ENCODE measurements at places on chromosomes 2 and 18.

- DNase-seq, result no peak
Observed at GRCh38 chr2:58107803-58108710, 61.5 kb downstream of the VRK2 start.

DNA sequence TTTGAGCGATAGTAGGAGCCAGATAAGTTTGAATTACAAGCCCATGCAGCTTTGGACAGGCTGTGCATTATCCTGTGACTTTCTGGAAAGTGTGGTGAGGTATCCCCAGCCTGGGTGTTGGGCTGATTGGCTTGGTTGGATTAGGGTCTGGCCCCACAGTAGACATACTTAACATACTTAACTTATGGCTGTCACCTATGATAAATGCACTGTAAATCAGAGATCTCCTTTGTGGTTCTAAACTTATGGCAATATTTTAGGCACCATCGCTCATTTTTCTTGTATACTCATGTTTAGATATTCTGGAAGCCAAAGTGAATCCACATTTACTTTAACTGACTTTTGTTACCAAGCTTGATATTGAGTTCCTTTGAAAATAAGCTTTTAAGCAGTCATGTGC is 54.8 kb downstream of the SPTBN1 start:
- no peak for DNase-seq

DNA sequence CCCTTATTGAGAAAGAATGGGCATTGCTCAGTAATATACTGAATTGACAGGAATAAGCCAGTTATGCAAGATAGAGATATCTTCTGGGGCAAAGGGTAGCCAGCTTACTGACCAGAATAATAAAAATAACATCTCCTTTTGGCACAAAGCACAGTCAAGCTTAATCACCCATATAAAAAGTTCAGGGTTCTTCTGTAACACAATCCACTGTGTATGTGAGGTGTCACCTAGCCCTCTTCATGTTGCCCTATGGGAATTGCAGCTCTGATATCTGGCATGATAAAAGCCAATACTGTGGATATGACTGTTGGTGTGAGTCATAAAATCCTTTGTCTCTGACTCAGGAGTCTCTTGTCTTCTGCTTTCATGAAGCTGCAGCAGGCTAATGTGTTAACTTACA is 90.8 kb downstream of the DSEL start:
- no peak for DNase-seq

DNA sequence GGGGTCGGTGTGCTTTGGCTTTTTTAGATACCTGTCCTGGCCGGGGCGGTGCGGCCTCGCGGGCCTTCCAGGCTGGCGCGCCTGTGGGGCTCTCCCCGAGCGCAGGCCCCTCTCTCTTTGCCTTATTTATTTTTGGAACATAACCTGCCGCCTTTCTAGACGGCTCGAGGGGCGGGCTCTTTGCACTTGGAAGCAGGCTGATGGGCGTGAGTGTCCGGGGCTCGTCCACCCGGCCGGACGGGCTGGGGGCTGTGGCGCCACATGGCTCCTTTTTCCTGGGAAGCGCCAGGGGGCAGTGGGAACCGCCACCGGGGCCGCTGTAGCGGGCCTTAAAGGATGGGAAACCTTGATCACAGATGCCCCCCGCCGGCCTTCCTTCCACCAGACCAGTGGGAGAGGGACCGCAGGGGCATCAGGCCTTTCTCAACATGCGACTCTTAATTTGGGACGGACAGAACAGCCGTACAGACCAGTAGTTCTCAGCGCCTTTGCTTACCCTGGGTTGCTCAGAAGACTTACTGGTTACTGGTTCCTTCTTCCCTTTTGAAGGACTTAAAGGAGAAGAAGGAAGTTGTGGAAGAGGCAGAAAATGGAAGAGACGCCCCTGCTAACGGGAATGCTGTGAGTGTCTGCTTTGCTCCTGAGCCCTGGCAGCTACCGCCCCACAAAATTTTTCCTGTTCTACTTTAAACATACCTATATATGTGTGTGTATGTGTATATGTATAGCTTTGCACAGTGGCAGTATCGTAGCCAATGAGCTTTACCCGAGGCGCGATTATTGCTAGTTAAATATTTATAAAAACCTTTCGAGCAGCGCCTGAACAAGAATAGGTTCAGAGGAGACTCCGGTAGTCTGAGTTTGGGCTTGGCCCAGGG is 2.7 kb downstream of the PTMA start:
- DNase-seq, result peak; percentile 54

- no peak for DNase-seq
Observed at GRCh38 chr2:54306556-54306955, 50.5 kb upstream of the TSPYL6 start.

DNA sequence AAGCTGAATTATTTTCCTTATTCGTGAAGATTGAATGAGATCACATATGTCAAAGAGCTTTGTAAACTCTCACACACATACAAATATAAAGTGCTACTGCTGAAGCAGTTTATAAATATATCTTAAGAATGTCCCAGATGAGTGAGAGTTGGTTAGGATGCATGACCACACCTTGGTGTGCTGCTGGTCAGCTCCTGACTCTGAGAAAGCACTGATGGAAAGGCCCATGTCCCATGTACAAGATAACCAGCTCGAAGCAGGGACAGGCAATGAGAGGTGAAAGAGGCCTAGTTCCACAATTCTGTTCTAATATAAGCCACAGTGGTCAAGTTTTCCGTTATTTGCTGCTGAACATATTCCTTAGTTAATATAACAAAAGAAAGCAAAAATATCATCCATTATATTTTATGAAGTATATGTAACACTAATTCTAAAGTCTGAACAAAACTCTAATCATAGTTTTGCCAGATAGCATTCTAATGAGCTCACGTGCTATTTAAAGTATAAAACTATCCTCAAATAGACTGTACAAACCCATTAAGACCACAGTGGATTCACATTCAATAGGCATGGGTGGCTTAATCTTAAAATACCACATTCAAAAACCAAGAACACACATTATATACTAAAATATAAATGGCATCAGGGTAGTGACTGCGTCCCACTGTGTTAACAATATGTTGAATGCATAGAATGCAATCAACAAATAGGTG is 49.1 kb downstream of the CHMP3 start:
- no peak for DNase-seq

GRCh38 chr2:217288472-217289063 is 428.7 kb upstream of the TNP1 start:
- DNase-seq, result no peak

DNA sequence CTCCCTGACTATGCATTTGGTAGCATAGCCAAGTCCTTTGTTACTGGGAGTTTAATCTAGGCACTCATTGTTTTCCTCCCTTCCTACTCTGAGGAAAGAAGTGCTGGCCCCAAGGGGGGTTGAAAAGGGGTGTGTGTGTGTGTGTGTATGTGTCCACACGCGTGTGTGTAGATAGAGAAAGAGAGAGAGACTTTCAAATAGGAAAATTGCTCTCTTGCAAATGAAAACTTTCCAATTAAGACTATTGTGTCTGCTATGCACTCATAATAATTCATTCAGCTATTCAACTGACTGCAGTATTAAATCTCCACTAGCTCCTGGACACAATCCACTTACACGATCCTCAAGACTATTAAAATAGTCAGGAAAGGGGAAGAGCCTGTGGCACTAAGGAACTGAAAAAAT is 92.9 kb upstream of the CSRNP3 start:
- DNase-seq, result no peak
